KBM-7 (cell line): ENCODE measurements at places on chromosomes 4 and X.

- no peak for DNase-seq
Observed at GRCh38 chr4:176377780-176378179, 58.0 kb downstream of the SPCS3 start.

DNA sequence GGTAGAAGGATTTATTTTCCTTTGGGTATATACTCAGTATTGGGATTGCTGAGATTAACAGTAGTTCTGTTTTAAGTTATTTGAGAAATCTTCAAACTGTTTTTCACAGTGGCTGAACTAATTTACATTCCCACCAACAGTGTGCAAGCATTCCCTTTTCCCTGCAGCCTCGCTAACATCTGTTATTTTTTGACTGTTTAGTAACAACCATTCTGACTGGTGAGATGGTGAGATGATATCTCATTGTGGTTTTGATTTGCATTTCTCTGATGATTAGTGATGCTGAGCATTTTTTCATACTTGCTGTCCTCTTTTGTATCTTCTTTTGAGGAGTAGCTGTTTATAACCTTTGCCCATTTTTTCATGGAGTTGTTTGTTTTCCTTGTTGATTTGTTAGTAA, 457.8 kb downstream of the TRAM1L1 start:
- DNase-seq = no peak

GRCh38 chr4:55770662-55771061, 48.9 kb upstream of the EXOC1L start:
- no peak for DNase-seq

GRCh38 chr4:102430461-102430910, 70.7 kb upstream of the NFKB1 start:
- DNase-seq = peak; percentile 18

GRCh38 chrX:108541286-108541685, 101.6 kb downstream of the COL4A5 start:
- no peak for DNase-seq

GRCh38 chr4:154928640-154929257, 147.7 kb downstream of the RBM46 start:
- DNase-seq = no peak

GRCh38 chr4:158446106-158446505, 75.6 kb upstream of the RXFP1 start:
- DNase-seq = no peak

DNA sequence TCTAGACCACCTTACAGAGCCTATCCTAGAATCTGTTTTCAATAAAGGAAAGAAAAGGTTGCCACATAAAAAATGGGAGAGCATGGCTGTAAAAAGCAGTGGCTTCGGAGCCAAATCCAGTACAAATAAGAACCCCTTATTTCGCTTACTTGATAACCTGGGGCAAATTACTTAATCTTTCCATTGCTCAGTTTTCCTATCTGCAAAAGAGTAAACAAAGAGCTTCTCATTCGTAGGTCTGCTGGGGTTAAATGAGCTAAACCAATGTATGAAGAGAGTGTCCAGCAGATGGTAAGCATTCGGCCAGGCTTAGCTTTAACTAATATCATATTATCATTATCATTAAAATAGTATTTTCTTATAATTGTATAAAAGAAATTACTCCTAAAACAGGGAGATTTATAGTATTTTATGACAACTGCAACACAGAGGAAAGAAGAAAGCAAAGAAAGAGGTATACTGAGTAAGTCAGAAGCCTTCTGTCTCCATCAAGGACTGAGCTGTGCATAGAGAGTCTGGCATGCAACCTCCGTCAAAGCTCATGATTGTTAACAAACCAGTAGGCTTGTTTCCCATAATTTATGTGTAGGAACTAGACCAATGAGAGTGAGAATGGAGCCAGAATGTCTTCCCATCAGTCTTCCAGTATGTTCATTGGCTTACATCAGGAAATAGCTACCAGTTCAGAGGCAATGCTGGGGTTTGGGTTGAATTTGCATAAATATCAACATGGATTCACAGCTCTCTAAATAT, 364.9 kb downstream of the UNC5C start:
- DNase-seq = no peak

DNA sequence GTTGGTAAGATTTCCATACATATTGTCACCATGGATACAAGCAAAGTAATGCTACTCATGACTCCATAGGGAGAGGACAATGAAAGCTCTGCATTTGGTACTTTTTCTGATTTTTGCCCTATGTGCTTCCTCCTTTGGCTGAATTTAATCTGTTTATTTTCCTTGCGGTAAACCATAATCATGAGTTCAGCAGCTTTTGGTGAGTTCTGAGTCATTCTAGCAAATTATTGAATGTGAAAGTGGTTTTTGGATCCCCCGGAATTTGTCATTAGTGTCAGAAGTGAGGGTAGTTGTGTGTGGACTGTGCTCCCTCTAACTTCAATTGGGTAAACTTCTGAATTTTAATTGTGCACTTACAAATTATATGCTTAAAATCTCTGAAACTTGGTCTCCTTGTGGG, 170.3 kb downstream of the MOSPD2 start:
- no peak for DNase-seq

DNA sequence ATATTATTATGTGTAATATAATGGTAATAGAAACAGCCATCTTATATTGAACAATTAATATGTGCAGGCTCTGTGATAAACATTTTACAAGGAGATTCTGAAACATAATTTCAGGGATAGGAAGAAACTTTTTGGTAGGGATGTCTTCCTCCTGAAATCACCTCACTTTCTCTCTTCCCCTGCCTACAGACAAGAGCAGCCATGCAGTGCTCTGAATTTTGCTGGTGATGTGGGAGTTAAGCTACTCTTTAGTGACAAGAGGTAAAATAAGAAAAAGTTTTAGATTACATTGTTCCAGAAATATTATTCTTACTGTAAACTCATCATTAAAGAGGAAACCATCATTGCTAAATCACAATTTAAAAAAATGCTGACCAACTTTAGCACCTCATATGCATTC, 36.1 kb downstream of the LARP7 start:
- no peak for DNase-seq

DNA sequence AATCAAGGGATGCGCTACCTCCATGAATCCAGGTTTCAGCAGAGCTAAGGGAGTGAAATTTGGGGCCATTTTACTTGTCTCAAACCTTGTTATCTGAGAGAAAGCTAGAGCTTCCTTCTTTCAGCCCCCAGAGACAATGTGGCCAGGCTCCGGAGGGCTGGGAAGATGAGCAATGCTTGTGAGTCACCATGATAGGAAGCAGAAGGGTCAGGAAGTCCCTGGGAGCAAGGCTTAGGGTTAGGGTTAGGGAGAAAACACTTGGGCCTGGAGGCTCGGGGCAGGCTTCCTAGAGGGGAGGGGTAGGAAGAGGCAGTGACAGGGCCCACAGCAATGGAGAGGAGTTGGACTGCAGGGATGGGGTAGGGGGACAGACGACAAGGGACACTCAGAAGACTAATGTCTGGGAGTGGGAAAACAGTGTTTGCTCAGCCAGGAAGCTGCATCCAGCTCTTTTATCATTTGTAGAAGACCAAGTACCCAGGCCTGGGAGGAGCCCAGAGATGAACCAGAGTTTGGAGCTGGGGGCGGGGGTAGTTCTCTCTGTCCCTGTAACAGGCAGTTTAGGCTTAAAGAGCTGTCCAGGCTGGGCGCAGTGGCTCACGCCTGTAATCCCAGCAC, 16.4 kb upstream of the PORCN start:
- DNase-seq = peak; percentile 36

DNA sequence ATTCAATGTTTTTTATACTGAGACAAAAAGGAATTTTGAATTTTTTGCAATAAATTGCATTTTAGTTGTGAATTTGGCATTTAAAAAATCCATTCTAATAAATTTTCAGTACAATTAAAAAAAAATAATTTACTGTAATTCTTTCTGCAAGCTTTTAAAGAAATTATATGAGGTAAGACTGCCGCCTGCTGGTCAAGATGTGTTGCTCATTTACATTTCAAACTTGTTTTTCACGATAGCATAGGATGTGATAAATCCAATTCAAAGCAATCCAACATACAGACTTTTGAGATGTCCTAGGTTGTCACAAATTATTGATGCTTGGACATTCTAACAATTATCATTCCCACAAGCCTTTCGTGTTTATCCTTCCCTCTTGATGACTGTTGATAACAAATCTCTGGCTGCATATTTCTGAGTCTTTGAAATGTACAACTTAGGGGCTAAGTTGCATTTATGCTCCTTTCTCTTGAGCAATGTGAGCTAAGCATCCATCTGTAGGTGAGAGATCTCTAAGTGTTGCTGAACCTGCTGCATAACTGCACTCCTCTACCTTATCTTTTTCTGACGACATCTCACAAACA, 21.7 kb upstream of the MFAP3L start:
- DNase-seq = peak; percentile 63

GRCh38 chr4:128980816-128981326, 112.5 kb downstream of the SCLT1 start:
- DNase-seq = no peak

- no peak for DNase-seq
Observed at GRCh38 chrX:74351760-74352159, 47.8 kb downstream of the ZCCHC13 start.

DNA sequence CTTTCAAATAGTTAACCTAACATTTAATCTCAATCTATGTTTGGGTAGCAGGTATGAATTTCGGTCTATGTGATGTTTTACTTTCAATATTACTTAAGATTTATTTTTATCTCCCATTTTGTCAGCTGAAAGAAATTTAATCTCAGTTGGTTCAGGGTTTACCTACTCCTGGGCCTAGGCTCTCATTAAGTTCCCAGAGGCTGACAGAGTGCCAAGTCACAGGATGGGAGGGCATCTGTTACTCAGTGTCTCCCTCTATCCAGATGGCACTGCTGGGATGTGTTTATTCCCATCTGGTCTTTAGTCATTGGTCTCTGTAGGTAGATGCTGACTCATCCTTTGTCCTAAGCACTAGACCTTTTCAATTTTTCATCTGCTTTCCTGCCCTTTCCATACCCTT, 129.4 kb upstream of the ARSJ start:
- no peak for DNase-seq

GRCh38 chrX:88903989-88904718, 157.1 kb downstream of the CPXCR1 start:
- DNase-seq = peak; percentile 50

- no peak for DNase-seq
Observed at GRCh38 chr4:40577588-40578253, 51.9 kb downstream of the RBM47 start.

DNA sequence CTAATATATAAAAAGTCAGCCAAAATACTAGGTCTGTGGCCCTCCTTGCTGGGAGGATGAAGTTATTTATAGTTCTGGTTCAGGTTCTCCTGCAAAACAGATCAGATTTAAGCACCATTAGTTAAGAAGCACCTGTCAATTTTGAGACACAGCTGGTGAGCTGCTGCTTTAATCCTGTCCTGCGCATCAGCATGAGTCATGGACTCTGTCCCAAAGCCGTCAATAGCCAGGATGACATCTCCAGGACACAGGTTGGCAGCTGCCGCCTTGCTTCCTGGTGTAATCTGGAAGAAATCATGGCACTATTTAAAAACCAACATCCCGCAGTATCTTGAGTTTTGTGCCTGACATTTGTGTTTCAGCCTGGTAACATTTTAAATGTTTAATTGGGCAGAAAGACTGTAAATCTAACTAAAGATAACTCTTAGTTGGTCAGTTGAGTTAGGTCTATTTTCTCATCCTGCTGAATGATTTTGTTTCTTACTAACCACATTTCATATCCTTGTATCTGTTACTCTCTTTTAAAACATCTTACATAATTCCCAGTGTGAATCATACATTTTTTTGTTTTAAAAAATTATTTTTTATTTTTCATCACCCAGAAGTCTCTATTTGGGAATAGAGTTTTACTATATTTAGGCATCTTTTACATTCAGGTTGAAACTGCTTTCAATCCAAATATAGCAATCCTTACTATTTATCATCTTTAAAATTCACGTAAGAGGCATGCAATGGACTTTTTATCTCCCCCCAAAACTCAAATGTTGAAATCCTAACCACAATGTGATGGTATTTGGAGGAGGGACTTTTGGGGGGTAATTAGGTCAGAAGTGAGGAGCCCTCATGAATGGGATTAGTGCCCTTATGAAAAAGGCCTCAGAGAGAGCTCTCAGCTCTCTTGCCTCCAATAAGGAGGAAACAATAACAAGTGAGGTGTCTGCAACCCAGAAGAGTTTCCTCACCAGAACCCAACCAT, 10.1 kb downstream of the PDLIM3 start:
- DNase-seq = no peak

- no peak for DNase-seq
Observed at GRCh38 chr4:37066159-37066558, 178.4 kb upstream of the NWD2 start.

GRCh38 chrX:136823175-136823574, 42.4 kb upstream of the ARHGEF6 start:
- no peak for DNase-seq

DNA sequence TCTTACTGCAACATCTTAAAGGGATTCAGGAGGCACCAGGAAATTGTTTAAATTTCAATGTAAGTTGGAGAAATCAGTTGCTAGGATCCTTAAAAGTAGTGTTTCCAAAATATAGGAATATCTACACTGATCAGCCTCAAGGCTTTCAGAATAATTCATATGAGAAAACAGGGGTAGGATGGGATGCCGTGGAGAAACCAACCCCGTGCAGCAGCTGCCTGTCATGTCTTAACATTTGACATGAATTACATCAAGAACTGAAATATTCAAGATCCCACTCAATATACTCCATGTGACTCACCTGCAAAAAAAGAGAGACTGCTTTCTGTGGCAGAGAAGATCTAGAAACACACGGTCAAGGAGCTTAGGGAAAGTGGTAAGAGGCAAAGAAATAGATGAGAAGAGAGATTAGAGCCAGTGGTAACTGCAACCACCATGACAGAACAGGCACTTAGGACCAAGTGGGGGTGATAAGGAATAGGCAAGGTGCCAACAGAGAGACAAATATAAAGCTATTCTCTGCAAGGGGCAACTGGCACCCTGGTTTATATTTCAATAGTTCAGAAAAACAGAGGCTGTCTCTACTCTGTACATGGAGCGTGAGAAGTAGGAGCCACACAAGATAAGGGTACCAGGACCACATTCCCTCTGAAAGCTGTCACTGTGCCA, 64.0 kb downstream of the SLC39A8 start:
- no peak for DNase-seq

GRCh38 chr4:14824189-14824588, 178.1 kb upstream of the CPEB2 start:
- no peak for DNase-seq

DNA sequence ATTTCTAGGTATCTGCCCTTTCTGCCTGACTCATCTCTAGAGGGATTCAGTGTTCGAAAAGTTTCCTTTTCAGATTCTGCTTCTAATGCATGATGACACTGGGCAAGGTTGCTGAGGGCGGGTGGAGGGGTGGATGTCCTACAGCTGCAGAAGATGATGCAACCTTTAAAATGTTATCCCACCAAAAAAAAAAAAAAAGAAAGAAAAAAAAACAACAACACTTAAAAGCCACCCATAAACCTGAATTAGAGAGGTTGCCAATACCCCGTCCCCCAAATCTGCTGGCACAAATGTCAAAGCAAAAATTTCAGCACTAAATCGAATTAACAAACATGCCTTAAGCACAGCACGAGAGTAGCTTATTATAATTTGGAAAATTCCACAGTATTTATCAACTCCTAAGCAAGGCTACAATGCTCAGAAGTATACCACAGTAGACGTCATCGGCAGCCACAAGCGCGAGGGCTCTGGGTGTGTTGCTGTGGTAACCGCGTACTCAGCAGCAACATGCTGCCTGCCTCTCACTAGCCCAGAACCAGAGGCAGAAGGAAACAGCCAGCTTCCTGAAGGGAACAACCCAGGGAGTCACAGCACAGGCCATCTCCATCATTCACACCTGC, 167.5 kb upstream of the MAP3K15 start:
- peak; percentile 71 for DNase-seq

GRCh38 chrX:115560978-115561604, at the start of gene PLS3:
TSS of gene PLS3 (plus strand) at chrX:115561174. CDS start at chrX:115610251, 49,077 bp downstream.
- peak; percentile 86 for DNase-seq
